ENCODE measurements at places on chromosomes 5 and 9.

DNA sequence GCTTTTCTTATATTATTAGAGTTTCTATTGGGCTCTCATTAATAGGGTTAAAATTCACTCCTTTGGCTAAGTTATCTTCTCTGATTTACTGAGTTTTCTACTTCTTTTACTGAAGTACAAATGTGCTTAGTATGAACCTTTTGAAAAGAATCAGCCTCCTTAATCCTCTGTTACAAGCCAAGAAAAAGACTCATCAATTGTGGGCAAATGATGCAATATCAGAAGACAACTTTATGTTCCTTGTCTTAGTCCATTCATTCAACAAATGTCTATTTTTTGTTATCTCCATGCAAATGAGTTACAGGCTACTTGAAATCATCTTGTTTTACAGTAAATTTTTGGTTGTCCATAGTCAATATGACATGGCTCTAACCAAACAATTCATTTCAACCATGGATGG lies 40.3 kb downstream of the SNCAIP start:
- DNase-seq: no peak

GRCh38 chr9:105656131-105656921 lies 5.9 kb upstream of the TAL2 start:
- DNase-seq: no peak

DNA sequence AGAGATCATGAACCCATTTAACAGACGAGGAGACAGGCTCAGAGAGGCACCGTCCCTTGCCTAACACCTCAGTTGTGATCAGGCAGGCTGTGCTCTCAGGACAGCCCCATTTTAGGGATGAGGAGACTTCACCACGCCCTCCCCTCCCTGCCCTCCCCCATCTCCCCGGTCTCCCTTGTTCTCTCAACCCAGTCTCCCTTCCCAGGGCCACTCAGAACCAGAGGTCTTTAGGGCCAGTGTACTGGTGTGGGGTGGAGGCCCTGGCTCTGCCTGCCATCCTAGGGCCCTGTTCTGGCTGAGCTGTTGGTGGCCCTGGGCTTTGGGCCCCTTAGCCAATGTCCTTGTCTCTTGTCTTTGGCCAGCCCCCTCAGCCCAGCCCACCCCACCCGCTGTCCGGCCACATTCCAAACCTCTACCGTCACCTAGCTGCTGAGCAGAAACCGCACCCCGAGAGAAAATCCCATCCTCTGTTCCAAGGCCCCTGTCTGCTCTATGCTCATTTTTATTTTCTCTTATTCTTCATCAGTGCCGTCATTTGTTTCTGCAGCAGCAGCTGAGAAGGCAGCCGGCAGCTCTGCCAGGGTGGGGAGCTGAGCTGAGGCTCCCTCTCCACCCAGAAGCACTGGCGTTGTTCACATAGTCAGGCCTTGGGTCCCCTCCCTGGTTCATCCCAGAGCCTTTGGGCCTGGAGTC lies 33.9 kb downstream of the OLFML2A start:
- DNase-seq: no peak

DNA sequence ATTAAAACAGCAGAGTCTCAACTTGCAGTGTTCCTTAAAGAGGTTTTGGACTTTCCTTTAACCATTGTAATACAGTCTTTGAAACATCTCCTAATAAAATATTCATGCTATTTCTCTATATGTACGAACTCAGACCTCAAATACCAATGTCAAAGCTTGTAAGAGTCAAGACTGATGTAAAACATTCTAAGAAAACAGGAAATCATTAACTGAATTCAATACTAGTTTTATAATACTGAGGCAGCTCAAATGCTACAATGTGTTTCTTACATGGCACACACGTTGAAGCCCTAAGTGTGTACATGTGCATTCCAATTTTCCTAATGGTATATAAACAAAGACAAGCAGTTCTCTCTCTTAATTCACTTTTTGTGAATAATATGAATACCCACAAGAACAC lies 11.6 kb downstream of the PSIP1 start:
- no peak for DNase-seq

DNA sequence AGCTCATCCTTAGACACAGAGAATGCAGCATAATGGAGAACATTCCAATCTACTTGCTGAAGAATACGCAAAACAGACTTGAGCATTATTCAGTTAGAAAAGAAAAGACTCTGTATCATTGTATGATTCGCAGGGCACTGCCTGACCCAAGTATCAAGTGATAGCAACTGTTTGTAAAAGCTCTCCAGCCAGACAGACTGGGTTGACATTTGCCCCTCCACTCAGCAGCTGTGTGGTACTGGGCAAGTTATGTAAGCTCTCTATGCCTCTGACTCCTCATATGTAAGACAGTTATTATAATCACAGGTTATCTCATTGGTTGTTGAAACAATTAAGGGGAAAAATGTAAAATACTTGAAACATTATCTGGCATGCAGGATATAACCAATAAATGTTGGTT lies 505.0 kb downstream of the ELAVL2 start:
- no peak for DNase-seq

- DNase-seq: no peak
Observed at GRCh38 chr5:173812811-173813550, 75.2 kb upstream of the CPEB4 start.

- DNase-seq: no peak
Observed at GRCh38 chr5:162067162-162067561, 411 bp upstream of the GABRG2 start.

DNA sequence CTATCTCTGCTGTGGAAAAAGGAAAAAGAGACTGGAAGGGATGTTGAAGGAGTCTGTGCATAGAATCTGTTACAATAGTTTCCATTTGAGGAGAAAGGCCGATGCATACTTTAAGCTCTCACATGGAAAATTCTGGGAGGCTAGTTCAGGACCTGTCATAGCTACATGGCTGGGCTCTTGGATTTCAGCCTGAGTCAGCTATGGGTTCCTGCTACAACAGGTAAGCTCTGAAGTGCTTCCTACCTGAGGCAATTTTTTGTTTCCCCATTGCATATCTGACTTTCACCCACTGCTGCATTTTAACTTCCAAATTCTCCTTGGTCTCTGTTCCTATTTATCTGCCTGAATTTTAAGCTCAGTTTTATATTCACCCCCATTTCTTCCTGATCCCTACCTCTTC lies 310.7 kb downstream of the RAB3C start:
- no peak for DNase-seq

Data from amygdala (tissue), 56 donors.